ENCODE measurements at places on chromosomes 1 and 21. TPM values are rescaled to one million over a fixed set of nuclear protein-coding genes. Genes with fewer than 3 reads are reported as not detected.

CSF3R gene
- not detected for total RNA-seq

CNKSR1 gene
- 0.28 TPM for total RNA-seq

GSTM5 gene
- 0.28 TPM for total RNA-seq

NFASC gene
- 0.28 TPM for total RNA-seq

GRHL3 gene
- not detected for total RNA-seq

Data from IMR-90 (cell line).